ENCODE measurements at places on chromosomes 12 and 14.
A peak's percentile ranks its signal among the peaks of the same experiment; 100 is the strongest.

GRCh38 chr14:97712471-97712870 is 915.3 kb downstream of the VRK1 start:
- DNase-seq, result no peak

DNA sequence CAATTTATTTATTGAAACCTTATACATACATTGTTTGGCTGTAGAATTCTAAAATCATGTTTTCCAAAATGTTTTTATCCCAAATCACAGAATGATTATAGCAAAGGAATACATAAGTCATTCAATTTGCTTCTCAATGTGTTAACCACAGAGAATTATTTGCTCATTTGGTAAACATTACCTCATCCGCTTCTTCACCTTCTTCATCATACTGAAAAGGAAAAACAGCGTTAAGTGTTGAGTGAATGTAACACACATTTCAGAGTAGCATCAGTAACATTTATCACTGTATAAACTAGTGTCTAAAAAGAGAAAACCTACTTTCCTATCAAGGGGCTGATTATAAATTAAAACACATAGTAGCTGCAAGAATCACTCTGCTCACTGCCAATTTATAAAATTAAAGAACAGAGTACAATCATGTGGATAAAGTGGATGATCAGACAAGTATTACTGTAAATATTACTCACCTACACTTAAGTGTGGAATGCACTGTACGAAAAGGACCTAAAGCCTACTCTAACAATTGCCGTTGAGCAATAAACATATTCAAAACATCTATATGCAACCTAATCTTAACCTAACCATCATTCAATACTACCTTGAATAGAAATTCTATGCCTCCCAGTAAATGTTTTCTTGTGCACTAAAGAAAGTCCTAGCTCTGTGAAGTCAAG is 18.1 kb upstream of the PHLDA1 start:
- no peak for DNase-seq

DNA sequence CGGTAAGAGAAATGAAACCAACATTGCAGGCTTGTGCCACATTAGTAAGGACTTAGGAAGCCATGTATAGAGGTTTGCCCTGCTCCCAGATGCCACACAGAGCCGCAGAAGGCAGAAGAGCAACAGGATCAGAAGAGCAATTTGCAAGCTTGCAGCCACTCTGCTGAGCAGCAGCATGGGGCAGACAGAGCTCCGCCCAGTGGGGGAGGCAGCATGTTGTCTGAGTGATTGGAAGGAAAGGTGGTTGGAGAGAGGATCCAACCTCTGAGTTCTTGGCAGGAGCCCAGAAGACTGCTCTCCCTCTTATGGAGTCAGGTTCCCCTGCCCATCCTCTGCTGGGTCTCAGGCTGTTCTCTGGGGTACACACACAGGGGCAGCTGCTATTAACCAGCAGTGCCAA is 2.3 kb upstream of the KRT6A start:
- DNase-seq, result peak; percentile 61

GRCh38 chr12:120821878-120822277 is 82.3 kb downstream of the SPPL3 start:
- DNase-seq, result no peak

DNA sequence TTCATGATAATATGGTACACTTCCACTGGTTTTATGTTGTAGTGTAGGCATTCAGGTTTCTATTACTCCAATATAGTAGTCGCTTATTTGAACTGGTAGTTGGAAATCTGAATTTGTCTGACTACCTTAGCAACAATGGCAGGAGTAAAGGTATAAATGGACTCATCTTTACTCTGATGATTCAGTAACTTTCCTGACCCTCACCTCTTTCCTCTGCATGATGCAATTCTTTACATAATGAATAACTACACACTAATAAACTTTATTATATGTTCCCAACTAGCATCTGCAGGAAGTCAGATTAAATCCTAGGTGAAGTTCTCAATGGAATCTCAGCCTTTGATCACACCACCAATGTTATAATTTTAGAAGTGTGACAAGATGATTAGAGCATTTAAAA is 70.5 kb upstream of the ATP2B1 start:
- DNase-seq, result no peak

DNA sequence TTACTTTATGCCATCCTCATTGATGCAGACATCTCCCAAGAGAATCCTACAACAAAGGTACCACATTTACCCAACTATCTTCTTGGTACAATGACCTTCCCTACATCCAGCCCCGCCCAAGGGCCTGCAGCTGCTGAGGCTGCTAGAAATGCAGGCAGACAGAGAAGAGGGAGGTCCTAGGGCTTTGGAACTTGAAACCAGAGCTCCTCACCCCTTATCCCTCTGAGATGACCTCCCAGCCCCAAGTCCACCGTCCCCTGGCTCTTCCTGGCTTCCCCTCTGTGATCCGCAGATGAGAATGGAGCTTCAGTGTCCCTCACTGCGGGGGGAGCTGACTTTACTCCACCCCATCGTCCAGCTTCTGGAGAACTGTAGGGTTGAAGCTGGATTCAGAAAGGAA is 1.6 kb upstream of the TNFRSF1A start:
- no peak for DNase-seq

DNA sequence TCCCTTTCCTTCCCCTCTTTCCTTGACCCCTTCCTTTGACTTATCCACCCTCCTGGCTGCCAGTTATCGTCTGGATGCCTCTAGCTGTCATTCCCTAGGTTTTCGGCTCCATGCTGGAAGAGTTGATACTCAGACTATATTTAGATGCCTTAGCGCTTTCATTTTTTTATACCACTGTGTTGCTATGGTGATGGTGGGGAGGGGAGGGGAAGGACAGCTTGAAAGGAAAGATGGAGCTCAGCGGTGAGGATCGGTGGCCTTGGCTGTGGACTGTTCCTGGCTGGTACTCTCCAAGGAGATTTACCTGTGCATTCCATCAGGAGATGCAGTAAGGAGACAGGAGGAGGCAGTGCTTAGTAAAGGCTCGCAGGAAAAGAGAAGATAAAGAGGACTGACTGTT is 108.7 kb downstream of the SLC8A3 start:
- no peak for DNase-seq

DNA sequence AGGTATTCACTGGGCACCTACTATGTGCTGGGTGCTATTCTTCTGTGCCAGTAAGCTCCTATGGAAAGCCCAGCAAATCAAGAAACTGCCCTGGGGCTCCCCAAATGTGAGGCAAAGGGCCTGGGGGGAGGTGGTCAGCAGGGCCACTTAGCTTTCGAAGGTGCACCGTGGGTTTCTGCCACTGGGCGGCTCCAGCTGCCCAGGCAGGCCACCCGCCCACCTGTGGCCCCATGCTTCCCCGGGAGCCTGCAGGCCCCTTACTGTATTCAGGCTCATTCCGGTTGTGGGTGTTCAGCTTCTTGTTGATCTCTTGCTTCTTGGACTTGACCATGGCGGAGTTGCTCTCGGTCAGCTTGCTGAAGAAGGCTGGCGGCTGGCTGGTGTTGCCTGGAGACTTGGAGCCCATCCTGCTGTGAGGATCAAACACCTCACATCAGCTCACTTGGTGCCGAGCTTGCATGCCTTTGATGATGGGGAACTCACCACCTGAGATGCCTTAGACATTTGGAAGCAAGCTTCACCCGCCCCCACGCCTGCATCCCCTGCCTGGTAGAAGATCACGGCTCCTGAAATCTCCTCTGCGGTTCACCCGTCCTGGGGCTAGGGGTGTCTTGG is 37.3 kb downstream of the RFLNA start:
- peak; percentile 90 for DNase-seq

GRCh38 chr12:66379616-66380015 is 77.3 kb downstream of the HELB start:
- no peak for DNase-seq

- DNase-seq, result no peak
Observed at GRCh38 chr12:60644076-60644475, 1048.2 kb downstream of the SLC16A7 start.

DNA sequence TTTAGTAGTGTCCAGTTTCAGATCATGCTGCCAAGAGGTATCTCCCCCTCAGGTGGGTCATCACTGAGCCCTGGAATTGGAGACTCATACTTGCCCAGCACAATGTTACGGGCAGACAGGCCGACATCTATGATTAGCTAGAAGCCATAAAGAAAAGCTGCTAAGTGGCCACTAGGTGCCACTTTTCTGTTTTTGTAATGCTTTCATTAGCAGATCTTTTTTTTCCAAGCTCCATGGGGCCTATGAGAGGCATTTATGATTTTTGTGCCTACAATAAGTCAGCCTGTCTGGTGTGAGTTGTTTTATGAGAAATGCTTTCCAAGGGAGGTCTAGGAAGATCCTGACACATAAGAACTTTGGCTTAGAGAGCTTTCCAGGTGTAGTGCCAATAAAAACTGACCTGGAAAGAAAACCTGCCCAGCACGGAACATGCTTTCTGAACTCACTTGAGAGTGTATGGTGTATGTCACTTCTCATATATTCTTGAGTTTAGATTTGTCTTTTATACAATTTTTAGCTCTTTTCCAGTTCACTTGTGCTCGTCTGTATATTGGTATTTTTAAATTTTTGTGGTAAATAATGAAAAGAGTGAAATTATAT is 21.8 kb upstream of the SMCO2 start:
- DNase-seq, result peak; percentile 34

DNA sequence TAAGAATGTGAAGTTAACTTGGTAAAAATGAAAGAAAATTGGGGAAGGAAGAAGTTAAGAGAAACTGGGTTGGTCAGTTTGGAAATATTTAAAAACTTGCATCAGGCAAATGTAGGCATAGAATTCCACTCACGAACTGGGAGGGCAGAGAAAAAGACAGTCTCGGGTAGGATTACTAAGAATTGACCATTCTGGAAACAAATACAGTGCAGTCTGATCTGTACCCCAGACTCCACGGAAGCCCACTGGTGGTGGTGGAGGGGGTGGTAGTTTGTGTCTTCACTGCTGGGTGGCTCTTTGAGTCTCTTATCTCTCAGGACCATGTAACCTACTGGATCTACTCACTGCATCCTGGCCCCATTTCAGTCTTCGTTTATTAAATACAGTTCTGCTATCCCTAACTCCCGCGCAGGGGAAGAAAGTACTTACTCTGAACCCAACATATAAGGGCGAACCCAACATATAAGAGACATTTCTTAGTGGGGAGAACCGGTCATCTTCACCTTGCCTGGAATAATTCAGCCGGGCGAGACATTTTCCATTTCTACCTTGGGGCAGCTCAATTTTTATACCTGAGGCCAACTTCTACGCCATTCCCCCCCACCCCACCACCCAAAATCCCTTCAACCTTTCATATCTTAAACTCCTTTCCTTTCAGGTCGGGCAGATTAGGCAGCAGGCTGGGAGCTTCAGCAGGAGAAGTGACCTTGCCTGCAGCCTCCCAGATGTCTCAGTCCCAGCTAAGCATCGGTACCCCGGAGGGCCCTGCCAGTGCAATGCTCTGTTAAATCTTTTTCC is 1.7 kb downstream of the SLC2A3 start:
- DNase-seq, result peak; percentile 19

GRCh38 chr12:75953312-75953906 is 78.2 kb downstream of the PHLDA1 start:
- no peak for DNase-seq

DNA sequence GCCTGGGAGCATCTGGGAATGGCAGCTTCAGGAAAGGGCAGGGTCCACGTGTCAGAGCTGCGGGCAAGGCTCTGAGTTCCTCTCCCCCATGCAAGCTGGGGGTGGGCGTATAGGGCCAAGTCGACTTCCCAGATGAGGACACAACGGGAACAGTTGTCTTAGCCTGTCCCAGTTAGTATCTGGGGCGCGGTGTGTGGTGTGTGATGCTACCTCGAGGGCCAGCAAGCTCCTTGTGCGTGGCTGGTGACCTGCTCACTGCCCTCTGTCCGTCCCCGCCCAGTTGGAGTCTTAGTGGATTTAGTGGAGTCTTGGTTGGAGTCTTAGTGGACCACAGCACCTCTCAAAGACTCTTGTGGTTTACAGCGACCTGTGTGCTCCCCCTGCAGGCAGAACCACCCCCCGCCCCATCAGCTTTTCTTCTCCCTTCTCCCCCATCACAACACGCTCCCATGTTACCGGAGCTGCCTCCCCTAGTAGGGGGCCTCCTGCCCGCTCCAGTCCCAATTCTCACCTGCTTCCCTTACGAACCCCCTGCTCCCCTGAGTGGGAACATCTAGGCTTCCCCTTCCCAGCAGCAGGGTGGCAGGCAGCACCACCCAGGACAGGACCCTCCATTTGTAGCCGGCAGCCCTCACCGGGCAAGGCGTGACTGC is 8.7 kb downstream of the ASPG start:
- DNase-seq, result peak; percentile 84

DNA sequence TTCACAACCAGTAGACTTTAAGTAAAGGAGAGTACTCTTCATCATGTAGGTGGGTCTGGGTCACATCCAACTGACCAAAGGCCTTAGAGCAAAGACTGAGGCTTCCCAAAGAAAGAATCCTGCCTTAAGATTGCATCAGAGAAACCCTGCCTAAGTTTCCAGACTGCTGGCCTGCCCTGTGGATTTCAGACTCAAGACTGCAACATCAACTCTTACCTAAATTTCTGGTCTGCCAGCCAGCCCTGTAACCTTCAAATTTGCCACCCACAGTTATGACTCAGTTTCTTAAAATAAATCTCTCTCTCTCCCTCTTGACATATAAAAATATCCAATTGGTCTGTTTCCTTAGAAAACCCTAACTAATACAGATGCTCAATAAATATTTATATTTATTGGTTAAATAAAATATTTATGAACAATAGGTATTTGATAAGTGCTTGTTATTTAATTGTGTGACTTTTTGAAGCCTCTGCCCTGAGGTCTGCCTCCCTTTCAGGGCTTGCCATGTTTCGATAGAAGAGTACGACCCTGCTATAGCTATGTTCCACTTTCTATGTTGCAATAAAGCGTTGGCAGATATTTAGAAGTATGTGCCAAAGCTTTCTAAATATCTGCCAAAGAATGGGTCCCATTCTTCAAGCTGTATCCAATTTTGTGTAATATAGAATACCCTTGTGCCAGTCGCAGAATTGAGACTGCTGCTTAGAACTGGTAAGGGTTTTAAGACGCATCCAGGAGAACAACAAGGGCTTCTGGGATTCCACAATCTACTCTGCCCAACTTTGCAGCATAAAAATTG is 65.7 kb downstream of the TMEM30B start:
- DNase-seq, result no peak

DNA sequence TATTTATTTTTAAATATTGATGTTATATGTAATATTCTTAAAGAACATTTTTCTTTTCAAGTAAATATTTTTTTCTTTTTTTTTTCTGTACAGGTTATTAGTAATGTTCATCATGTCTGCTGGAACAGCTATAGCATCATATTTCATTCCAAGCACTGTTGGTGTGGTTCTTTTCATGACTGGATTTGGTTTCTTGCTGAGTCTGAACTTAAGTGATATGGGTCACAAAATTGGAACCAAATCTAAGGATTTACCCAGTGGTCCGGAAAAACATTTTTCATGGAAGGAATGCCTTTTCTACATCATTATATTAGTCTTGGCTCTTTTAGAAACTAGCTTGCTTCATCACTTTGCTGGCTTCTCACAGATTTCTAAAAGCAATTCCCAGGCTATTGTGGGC is 23.2 kb downstream of the PCNX4 start:
- DNase-seq, result no peak

- peak; percentile 26 for DNase-seq
Observed at GRCh38 chr12:100986595-100987547, 192.3 kb downstream of the ANO4 start.

- DNase-seq, result no peak
Observed at GRCh38 chr14:99619835-99620834, 16.1 kb upstream of the CCDC85C start.

GRCh38 chr12:78060186-78060585 is 229.5 kb downstream of the NAV3 start:
- no peak for DNase-seq
